ENCODE measurements at places on chromosomes 3 and 15. TPM values are rescaled to one million over a fixed set of nuclear protein-coding genes. Genes with fewer than 3 reads are reported as not detected.

GRCh38 chr15:73270366-73271097 is 98.2 kb downstream of the HCN4 start:
- no peak for DNase-seq

DNA sequence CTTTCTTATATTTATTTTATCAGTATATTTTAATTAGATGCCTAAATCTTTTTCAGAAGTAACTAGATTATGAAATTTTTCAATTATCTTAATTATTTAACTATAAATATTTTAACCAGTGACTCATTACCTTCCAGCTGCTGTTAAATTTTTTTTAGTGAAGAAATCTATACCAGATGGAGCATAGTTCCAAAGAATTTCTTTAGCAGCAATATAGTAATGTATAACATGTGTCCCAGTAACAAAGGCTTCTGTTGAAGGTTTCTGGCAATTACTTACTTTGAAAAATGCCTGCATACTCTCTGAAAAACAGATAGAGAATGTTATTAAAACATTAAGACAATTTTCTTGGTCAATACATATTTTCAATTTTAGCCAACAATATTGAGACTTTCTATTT is 45.1 kb upstream of the CP start:
- DNase-seq, result no peak

GRCh38 chr3:14127516-14128161 is 2.8 kb downstream of the TMEM43 start:
- DNase-seq, result no peak

DNA sequence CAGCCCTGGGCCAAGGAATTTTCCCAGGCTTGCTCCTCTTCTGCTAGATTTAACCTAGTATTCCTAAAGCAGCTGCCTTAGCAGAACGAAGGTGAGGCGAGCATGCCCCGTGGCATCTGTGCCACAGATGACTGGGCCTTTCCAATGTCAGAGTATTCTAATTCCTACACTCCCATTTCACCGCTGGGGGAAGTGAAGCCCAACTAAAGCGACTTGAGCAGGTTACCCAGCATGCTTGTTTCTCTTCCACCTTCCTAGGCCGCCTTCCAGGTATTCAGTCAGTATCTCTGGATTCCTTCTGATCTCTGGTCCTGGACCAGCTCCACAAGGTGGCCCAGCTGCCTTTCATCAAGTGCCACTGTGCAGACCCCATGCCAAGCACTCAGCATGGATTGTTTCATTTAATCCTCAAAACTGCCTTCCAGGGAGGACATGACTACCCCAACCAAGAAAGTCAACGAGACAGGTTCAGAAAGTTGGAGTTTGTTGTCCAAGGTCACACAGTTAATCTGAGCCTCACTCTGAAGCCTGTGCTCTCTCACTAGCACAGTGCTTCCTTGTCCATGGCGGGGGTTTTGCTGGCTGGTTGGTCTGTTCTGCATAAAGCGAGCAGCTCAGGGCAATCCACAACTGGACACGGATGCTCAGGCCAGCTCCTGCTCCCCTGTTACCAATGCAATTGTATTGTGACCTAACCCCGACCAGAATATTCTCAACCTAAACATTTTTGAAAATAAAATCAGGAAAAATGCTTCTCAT is 15.1 kb downstream of the MYO5C start:
- DNase-seq, result no peak

The ACTR8 gene
- total RNA-seq, result 16.7 TPM

- DNase-seq, result no peak
Observed at GRCh38 chr15:50278496-50278895, 13.0 kb upstream of the HDC start.

DNA sequence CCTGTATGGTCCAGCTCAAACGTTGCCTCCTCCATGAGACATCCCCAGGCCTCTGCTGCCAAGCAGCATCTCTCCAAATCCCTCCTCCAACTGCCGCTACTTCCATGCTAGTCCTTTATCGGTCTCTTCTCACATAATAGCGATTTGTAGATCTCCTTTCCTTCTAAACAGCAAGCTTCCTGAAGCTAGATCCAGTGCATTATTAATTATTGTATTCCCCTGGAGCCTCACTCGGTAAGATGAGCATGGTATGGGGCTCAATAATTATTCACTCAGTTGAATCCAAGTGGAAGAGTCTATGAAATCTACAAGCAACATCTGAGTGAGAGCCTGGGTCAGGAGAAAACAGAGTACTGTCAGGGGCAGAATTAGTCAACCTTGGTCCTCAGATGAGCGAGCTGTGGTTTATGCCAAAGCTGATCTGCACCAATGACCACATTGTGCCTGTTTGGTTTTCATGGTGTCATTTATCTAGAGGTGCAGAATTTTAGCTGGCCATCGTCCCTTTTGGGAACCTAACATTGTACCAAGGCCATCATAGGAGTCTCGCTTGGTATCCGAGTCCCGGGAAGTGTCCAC is 93.8 kb upstream of the UBE2E1 start:
- DNase-seq, result no peak

DNA sequence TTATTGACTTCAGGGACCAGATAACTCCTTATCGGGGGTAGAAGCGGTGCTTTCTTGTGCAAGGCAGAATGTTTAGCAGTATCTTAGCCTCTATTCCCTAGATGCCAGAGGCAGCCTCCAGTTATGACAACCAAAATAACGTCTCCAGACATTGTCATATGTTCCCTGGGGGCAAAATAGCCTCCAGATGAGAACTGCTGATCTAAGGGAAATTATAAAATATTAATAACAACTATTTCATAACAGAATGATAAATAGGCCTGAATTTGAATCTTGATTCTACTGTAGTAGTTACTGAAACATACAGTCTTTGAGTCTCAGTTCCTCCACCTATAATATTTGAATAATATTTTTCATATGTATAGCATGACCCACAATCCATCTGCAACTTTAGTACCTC is 1431.3 kb downstream of the ZPLD1 start:
- DNase-seq, result no peak

DNA sequence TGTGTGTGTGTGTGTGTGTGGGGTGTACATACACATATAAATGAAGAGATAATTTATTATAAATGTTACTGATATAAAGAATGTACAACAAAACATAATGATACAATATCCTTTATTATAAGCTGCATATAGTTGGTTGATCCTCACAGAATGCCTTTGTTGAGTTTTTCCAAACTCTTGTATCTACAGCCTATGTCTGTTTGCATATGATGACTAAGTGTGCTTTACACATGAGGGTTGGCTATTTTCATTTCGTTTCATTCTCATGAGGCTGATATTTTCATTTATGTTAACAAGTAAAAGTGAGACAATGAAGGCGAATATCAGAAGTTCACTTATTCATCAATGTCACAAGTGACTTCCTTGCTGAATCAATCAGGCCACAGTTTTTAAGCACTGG is 45.1 kb downstream of the TM2D3 start:
- DNase-seq, result no peak

- DNase-seq, result no peak
Observed at GRCh38 chr3:134477938-134478337, 7.8 kb downstream of the ANAPC13 start.

DNA sequence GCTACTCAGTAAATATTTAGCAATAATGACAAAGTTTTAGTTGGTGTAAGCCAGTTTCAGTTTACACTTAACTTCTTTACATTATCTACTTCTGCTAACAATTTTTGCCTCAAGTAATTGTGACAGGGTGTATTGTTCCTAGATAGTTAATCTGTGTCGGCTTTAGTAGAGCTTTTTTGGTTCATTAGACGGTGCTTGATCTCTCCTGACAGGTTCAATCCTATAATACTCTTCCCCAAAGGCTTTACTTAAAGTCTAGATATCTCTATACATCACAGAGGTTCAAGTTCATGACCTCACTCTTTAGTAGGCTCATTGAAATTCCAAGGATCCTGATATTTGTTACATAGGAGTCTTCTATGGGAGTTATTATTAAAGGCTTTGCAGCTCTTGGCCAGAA is 365.6 kb upstream of the DPPA4 start:
- DNase-seq, result no peak

The PEX5L gene
- total RNA-seq, result not detected

The CCR1 gene
- total RNA-seq, result 5.9 TPM

The SPINK8 gene
- not detected for total RNA-seq

The MKRN2OS gene
- total RNA-seq, result 0.17 TPM

DNA sequence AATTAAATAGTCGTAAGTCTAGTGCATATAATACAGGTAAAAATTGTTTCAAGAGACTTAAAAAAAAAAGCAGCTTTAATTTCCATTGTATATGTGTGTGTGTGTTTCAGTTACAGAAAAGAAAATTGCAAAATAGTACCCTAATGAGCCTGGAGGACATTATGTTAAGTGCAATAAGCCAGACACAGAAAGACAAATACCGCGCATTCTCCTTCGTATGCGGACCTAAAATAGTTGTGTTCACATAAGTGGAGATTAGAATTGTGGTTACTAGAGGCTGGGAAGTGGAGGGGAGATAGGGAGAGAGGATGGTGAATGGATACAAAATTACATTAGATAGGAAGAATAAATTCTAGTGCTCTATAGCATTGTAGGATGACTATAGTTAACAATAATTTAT is 3.6 kb downstream of the MESD start:
- DNase-seq, result no peak

DNA sequence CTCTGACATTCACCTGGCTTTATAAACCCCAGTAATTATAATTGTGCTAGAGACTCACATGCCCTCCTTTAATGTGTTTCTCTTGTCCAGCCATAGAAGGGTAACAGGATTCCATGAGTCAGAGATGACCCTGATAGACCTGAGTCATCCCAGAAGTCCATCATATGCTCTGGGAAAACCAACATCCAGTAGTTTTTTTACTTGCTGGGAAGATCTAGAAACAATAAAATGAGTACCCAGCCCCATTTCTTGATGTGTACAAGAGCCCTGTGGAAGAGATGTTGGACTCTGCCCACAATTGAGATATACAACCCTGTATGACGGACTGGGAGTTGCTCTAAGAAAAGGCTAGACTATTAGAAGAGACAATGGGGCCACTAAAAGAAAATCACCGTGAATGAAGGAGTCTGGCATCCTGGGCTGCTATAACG is 22.4 kb upstream of the THUMPD3 start:
- no peak for DNase-seq

The IGSF11 gene
- total RNA-seq, result 0.17 TPM

The PATL2 gene
- 0.65 TPM for total RNA-seq

GRCh38 chr3:62837145-62837787 is 38.0 kb downstream of the CADPS start:
- DNase-seq, result no peak

DNA sequence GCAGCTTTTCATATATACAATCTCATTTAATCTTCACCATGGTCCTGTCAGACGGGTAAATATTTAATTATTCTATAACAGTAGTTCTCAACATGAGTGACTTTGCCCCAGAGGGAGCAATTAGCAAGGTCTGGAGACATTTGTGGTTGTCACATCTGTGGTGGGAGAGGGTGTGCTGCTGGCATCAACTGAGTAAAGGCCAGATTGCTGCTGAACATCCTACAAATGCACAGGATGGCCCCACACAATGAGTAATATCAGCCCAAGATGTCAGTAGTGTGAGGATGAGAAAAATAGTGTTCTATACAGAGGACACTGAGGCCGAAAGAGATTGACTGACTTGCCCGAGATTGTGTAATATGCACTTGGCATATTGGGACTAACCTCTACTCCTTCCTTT is 156.0 kb downstream of the AGBL1 start:
- DNase-seq, result no peak

- no peak for DNase-seq
Observed at GRCh38 chr3:118945834-118946233, 88.8 kb downstream of the IGSF11 start.

DNA sequence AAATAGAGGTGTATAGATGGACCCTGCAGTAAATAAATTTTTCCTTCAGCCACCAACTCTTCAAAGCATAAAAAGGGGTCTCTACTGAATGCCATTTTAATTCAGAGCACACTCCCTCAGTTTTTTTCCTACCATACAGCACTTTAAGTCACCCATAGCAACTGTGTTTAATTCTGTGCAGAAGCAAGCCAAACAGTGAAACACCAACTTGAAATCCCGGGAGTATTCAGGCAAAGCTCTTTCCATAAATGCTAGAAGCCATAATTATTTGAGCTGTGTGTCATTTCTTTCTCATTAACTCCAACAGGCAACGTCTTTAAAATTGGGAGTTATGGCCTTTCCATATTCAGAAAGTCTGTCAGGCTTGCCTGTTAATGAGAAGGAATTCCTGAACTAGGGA is 562.1 kb downstream of the GRM7 start:
- DNase-seq, result no peak

DNA sequence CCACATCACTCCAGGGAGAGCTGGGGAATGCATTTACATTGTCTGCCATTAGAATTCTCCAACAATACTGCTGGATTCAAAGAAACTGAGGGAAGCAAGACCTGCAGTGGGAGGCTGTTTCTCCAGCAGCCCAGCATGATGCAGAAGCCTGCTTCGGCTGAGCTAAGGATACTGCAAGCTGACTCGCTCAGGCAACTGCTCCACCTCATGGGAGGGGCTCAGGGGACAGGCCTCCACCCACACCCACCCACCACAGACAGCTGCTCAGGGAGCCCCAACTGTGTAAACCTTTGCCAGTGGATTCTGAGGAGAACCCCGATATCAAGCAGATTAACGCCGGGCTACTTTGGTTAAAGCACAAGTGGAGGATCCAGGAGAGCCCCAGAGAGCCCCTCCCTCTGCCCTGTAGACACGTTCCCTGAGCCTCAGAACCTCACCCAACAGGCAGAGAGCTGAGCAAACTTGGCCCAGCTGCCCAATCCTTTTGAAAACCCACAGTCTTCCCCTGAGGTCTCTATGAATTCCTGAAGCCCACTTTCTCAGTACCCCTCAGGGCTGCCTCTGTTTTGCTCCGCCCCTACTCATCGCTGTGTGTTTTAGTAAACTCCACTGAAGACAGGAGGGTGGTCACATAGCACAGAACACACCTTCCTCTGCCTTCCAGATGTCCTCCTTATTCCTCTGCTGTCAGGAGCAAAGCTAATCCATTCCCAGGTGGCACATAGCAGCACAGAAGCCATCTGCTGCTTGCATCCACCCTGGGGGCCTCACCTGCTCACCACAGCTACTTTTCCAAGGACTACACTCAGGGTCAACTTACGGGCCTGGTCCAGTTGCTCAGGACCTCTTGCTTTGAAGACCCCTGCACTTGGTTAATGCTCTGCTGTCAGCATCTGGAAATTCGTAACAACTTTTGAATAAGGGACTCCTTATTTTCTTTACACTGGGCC is 269.0 kb downstream of the ABHD5 start:
- no peak for DNase-seq

GRCh38 chr15:38867556-38867955 is 302.9 kb upstream of the RASGRP1 start:
- no peak for DNase-seq

The TP63 gene
- total RNA-seq, result 0.08 TPM

DNA sequence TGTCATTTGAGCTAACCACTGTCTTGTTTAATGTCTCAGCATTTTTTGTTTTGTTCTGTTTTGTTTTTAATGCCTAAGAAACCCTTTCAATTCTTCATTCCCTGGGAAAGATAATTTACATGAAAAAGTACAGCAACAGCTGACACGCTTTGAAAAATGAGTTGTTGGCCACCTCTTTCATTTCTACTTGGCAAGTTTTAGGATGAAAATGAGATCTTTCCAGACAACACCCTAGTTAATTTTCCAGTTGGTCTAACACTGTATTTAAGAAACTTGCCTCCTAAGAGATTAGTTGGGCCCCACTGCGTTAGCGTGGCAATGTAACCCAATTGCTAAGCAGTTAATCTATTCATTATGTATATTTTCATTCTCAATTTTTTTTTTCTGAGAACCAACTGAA is 194.0 kb upstream of the LRRN1 start:
- no peak for DNase-seq

All from liver (tissue), 10 donors.